ENCODE measurements at places on chromosomes 4 and X. TPM values are rescaled to one million over a fixed set of nuclear protein-coding genes. Genes with fewer than 3 reads are reported as not detected.
A peak's percentile ranks its signal among the peaks of the same experiment; 100 is the strongest.

The SYNPO2 gene
- 1.7 TPM for total RNA-seq

The CCNA2 gene
- total RNA-seq = 59.7 TPM

The SPANXD gene
- total RNA-seq = not detected

The BLTP1 gene
- 111 TPM for total RNA-seq

The GAGE12J gene
- total RNA-seq = not detected

The CPZ gene
- 0.56 TPM for total RNA-seq

DNA sequence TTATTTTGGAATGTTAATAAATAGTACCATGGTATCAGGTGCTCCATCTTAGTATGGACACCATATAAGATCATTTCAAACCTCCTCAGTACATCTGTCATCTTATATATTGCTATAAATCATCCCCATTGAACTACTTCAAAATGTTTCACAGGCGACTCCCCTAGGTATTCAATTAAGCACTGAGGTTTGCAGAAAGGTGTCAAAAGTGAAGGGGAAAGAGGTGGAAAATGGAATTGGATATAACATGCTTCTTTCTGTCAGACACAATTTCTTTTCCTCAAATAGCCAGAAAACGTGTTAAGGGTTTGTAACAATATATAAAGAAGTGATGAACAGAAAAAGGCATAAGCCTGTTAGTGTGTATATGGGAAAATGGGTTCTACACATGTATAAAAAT is 325.5 kb downstream of the GRID2 start:
- DNase-seq = no peak

- no peak for DNase-seq
These were observed 912.1 kb upstream of the GRIA3 start for GRCh38 chrX:122272011-122272410.

DNA sequence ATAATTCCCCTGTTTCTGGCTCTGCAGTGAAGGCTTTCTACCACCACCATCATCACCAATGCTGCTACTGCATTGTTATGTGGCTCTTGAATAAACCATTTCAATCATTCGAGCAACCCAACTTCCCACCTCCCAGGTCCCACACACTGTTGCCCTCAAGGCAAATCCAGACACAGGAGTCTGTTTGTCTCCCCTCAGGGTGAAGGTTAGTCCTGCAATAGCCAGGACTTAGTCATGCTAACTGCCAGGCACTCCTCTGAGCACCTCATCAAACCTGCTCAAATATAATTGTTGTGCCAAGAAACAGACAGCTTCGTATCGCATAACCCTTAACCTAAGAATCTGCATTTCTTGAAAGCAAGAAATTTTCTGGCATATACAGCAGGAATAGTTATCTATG is 213.2 kb downstream of the KDR start:
- DNase-seq = no peak

DNA sequence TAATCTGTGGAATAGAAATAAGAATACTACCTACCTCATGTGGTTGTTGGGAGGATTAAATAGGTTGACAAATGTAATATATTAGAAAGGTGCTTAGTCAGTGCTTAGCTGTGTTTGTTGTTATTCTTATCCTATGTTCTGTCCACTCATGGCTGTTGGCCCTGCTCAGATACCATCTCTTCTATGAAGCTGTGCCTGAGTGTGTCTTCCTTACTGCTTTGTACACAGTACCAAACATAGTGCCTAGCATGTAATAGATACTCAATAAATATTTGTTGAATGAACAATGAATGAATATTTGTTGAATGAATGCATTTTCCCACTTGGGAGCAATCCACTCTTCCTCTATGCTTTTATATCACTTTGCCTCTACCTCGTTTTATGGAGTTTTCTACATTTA is 57.2 kb downstream of the NHS start:
- no peak for DNase-seq

- DNase-seq = peak; percentile 32
These were observed 75.9 kb upstream of the GAB1 start for GRCh38 chr4:143260750-143261149.

GRCh38 chr4:169617306-169617705 is 3.1 kb upstream of the CLCN3 start:
- no peak for DNase-seq

DNA sequence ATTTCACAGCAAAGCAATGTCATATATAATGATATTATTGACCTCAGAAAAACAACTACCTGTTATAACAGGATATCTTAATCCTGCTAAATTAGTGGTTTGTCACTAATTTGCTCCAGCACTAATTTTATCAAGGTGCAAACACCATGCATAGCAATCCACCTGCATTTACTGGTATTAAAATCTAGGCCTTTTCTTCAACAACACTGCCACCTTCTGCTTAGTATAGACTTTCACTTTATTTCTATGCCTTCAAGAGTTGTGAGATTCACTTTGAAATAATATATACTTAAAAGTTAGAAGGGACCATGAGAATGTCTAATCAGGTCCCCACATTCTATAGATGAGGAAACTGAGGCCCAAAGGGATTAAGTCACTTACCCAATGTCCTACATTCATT is 82.1 kb upstream of the IQCM start:
- peak; percentile 26 for DNase-seq

DNA sequence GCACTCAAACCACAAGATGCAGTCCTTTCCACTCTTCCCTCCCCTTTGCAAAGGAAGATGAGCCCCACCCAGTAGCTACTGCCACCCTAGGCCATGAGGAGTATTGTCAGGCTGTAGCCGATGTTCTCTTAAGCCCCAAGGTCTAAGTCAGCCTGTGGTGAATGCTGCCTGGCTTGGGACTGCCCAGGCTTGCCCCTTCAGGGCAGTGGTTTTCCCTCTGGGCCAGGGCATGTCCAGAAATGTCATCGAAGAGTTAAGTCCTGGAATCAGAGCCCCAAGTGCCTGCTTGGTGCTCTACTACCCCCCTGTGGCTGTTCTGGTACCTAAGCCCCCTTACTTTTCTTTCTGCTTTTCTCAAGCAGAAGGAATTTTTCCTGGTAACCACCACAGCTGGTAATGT is 11.8 kb upstream of the PGK1 start:
- DNase-seq = peak; percentile 71

GRCh38 chr4:59966758-59967157 is 1233.4 kb upstream of the ADGRL3 start:
- no peak for DNase-seq

GRCh38 chrX:154476821-154477220 is 2.3 kb downstream of the LAGE3 start:
- no peak for DNase-seq

GRCh38 chr4:163385466-163385865 is 41.8 kb downstream of the NPY5R start:
- no peak for DNase-seq

DNA sequence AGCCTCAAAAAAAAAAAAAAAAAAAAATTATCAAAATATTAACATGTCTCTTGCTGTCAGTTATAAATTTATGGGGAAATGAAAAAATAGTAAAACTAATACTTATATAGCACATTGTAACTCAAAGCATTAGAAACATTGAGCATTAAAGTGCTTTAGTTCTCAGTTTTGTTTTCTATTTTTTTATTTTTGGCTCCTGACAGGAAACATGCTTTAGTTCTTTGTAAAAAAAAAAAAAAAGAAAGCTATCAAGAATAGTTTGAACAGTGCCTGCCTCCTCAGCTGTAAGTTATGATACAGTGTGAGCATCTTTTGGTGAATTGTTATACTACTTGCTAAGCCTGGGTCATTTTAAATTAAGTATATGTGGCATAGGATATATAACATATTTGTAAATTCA is 5.1 kb upstream of the CENPC start:
- DNase-seq = no peak

DNA sequence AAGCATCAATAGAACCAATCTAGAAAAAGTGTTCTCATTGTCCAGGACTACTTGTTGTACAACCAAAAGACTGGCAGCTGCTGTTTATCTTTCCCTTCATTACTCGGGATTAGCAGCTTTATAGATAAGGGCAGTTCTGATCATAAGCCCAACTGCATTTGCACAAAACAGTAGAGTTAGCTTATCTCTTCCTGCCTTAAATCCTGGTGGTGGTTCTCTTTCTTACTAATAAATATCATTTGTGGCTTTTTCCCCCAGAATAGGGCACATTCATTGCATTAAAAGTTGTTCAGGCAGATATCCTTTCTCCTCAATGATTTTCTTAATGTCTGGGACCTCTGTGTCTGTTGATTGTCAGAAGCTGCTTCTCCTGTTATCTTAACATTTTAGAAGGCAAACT is 20.2 kb upstream of the RRAGB start:
- DNase-seq = no peak

- no peak for DNase-seq
These were observed 504 bp upstream of the PDLIM3 start for GRCh38 chr4:185535612-185536410.

DNA sequence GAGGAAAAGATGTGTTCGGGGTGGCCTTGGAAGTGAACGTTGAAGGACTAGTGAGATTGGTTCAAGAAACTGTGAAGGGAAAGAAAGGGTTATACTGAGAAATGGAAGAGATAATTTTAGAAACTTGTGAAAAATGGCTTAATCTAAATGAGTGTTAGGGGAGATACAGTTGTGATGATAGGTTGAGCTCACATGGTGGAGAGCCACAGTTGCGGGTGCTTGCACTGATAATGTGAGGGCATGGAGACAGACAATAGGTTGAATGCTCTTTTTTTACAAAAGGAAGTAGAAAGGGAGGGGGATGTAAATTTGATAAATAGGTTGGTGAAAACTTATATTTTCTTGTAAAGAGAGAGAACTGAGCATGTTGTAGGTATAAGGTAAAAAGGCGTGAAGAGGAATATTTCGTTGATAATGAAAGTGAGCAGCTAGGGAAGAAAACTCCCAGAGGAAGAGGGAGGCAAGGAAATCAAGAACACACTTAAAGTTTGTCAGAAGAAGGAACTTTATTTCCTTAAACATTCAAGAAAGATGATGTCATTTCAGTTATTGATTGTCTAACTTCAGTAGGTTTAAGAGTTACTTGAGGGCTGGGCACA is 8.2 kb downstream of the AREG start:
- no peak for DNase-seq

GRCh38 chr4:87117732-87118075 is 102.7 kb downstream of the KLHL8 start:
- no peak for DNase-seq

DNA sequence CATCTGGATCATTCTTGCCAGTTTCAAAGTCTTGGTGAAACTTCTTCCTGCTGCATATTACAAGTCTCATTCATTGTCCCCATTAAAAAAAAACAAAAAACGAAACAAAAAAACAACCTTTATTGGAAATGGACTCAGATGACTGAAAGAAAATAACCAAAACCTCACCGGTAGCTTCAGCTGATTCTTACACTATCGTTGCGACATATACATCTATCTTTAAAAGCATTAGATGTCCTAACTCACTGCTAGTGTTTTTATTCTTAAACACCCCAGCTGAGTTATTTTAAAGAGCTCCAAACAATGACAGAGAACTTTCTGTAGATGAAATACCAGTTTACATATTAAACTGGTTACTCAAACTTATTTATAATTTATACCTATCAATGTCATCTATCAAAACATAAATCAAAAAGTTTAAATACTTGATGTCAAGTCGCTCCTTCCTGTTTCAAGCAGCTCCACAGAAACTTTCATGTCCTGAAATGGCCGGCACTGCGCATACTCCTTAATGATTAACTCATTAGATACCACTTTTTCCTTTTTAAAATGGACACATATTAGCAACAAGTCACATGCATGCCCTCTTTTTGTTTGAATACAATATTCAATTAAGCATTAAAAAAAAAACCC is 87.2 kb downstream of the HPRT1 start:
- DNase-seq = peak; percentile 43

DNA sequence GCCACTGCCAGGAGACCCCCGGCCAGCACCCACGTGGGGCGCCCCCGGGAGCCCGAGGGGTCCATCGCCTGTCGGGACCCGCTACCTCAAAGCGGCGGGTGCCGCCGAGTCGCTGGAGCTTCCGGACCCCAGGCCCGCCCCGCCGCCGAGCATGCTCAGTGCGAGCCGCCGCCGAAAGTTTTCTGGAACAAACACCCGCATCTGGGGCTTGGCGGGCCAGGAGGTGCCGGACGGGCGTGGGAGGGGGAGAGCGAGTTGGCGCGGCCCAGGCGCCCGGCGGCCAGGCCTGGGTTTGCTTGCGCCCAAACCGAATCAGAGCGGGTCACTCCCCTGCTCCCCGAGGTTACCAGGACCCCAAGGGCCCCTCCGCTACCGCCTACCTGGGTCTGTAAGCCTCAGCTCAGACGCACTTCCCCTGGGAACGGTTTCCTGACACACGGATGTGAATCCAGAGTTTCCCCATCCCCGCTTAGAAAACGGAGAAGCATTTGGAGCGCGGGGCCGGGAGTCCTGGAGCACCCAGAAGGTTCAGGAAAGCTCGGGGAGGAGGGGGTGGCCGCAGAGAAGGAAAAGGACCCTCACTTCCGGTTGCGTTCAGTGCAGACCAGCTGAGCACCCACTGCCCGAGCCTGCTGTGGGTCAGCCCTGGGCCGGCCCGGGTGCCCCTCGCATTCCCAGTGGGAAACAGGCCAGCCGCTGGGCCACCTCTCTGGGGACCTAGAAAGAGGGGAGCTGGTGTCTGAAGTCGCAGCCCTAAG is at the start of gene EVC2:
TSS of gene EVC2 (minus strand) at position 111 of the 758 bp plus-strand sequence. CDS start at position 65, 46 bp downstream.
- peak; percentile 46 for DNase-seq
